Skeletal muscle cell (primary cell): ENCODE measurements at places on chromosomes 4 and X.

DNA sequence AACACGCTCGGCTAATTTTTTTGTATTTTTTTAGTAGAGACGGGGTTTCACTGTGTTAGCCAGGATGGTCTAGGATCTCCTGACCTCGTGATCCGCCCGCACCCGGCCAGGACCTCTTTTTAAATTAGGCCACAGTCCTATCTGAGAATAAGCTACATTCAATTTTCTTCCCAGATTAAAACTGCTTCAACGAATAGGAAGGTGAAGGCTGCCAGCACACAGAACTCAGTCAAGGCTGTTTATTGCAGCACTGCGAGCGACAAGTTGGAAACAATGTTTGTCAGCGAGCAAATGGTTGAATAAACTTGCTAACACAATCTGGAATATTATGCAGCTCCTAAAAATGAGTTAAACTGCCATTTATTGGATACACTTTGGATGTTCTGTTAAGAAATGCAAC is 1.9 kb downstream of the GRPEL1 start:
- no peak for DNase-seq

GRCh38 chrX:101682723-101683122 is 23.1 kb upstream of the ARMCX2 start:
- peak; percentile 43 for DNase-seq

- DNase-seq = no peak
These were observed 46.7 kb upstream of the POU4F2 start for GRCh38 chr4:146592019-146592418.

DNA sequence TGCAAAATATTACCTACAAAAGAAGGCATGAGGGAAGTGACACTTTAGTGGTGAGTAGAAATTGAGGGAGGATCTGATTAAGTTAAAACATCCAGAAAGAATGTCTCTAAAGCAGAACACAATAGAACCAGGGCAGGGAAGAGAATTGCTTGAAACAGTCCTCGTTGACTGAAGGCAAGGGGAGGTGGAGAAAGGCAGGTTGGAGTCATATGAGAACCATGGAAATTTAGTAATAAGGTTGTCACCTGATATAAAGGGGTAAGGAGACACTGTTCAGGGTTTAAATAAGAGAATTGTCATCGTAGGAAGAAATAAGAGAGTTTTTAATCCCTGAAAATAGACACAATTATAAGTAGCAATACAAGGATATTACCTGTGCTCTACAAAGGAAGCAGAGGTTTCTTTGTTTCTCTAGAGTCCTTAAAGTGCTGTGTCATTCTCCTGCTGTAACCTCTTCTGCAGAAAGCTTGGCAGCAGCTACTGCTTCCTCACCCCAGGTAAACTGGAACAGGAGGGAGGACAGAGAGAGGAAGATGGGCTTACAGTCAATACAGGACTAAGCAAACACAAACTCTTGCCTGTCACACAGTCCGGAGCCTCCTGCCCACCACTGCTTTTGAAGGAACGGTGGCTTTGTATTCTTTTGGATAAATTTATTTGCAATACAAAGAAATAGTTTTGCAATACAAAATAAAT is 258.4 kb downstream of the PPARGC1A start:
- DNase-seq = no peak

DNA sequence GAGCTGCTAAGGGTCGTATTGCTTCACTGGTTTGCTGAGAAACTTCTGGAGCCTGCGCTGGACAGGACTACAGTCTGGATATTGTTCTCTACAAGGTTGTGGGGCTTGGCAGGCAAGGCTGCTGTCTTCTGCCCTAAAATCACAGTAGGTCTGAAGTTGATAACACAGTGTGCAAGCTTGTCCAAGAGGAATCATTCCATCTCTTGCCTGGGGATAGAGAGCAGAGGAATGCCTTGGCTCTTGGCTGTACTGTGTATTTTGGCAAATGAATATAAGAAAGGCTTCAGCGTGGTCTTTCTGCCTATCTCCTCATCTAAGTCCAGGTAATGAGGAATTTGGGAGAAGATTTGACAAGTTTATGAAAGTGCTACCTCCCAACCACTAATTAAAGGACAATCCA is 9.4 kb upstream of the RASL11B start:
- no peak for DNase-seq

DNA sequence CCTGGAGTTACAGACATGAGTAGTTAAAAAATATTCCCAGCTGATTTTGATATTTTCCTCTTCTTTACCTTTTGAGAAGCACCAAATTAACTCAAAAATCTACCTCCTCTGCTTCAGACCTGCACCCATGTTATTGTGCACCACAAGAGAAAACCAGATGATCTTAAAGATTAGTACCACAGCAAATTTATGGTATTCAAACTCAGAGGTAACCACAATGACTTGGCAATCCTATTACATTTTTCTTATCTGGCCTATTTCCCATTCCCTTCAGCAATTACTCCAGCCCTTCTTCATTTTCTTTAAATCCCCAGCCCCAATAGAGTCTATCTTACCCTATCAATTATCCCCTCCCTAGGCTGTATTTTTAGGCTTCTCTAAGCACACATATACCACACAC is 535.1 kb downstream of the FAT4 start:
- peak; percentile 46 for DNase-seq

GRCh38 chr4:95411371-95412088 is 137.2 kb downstream of the UNC5C start:
- DNase-seq = no peak

GRCh38 chr4:80199004-80199560 is 1.8 kb downstream of the PRDM8 start:
- DNase-seq = no peak

DNA sequence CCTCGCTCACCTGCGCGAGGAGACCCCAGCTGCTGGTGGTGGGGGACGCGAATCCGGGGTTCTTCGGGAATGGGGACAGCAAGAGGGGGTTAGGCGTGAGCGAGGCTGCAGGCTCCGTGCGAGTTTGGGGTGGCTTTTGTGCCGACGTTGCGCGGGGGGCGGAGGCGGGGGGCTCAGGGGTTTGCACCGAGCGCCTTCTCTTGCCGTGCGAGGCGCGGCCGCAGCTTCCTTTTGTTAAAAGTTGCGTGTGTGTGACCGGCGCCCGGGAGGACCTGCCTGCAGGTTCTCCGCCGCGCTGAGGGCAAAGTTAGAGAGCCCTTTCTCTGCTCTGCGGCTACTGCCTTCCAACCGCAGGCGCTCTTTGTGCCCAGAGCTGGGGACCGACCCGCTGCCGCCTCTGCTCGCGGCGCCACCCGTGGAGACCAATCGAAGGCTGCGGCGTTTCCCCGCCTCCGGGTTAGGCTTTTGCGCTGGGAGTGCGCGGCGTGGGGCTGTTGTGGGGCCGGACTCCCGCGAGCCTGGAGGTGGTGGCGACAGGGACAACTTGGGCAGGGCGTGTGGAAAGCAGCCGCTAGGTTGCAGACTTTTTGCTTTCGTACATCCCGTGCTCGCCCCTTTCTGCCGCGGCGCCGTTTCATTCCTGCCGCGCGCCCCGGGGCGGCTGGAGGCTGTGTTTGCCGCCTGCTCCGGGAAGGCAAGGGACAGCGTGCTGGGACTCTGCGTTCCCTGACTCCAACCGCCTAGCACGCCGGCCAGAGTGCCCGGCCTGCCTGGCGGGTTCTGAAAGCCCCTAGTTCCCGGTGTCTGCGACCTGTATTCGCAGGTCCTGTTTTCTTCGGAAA is 716 bp downstream of the KIT start:
- DNase-seq = no peak

DNA sequence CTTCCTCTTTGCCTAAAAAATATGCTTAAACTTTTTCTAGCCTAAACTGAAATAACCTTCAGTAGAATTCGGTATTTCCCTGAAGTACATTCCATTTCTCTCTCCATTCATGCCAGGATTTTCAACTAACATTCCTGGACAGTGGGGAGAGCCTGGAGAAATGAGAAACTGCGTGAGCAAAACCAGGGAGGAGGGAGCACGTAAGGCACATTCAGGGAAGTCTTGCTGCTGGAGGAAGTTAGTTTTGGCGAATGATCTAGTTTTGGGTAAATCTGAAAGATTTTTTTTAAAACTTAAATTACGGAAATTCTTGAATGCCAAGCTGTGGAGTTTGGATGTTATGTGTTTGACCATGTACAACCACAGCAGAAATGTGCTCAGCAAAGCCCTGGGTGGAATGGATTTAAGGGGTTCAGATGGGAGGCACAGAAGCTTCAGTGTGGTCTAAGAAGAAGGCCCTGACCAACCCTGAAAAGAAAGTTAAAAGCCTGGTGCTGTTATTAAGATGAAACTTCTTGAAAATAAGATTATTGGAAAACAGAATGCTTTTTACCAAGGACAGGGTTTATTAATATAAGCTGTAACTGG is 347.8 kb downstream of the ANK2 start:
- peak; percentile 71 for DNase-seq

DNA sequence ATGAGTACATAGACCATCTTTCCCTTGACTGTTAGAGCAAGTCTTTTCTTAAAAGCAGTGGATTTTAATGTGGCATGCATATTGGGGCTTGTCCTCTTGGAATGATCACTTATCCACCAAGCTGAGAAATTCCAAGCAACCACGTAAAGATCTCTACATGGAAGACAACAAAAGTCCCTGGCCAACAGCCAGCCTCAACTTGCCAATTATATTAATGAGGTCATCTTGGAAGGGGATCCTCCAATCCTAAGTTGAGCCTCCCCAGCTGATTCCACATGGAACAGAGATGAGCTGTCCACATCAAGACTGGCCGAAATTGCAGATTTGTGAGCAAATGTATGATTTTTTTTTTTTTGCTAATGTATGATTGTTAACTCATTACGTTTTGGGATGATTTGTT is 20.6 kb upstream of the FTHL17 start:
- peak; percentile 12 for DNase-seq

DNA sequence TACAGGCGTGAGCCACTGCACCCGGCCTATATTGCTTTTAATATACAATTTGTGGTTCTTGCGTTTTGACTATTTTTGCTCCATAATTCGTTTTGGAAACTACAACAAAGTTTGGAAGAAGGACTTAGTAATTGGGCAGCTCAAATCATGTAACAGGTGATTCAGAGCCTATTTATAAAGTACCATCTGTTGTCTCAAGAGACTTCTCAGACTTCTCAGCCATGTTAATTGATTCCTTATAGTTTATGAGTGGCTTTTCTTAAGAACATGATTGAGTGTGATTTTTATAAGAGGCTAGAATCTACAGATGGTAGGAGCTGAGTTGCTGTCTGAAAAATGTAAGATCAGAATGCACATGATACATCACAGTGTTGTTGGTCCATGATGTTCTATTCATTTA is 240.2 kb downstream of the ADGRL3 start:
- no peak for DNase-seq

DNA sequence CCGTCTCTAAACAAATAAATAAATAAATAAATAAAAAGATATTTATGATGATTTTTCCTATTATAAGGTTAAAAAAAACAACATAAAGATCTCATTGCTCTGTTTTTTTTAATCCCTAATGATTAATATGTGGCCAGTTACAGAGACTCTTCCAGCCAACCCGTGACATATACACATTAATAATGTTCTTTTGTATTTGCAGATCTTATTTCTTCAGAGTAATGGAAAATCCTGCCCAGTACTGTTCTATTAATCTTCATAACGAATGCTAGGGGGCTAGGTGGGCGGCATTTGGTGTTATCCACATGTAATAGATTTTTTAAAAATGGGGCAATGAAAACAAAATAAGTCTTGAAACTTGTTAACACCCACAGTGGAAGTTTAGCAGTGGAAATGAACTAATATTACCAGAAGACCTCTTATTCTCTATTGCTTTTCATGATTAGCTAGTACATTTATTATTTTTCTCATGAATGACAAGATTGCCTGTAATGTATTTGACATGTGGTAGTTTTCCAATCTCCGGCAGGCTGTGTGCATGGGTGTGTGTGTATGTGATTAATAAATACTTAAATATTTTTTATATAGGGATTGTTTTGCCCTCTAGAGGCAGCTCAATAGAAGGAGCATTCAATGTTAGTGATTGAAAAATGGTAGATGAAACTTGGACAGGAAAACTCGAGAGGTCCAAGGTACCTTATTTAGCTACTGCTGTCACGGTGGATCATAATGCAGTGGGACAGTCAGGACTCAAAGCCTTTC is 457.4 kb downstream of the IL1RAPL1 start:
- no peak for DNase-seq

DNA sequence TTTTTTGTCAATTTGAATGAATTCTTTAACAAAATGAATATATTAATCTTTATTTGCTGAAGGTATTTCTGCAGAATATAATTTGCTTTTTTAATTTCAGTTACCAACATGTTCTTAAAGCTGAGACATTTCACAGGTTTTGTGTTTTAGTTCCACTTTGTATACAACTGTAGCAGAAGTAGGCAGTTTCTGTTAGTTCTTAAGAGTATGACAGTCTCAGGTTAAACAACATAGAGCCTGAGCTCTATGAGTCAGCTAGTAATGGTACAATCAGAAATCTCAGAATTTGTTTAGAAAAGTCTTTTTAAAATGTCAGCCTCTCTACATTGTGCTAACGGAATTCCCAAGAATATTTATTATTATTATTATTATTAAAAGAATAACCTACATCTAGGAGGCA is 50.4 kb downstream of the GSTCD start:
- no peak for DNase-seq

DNA sequence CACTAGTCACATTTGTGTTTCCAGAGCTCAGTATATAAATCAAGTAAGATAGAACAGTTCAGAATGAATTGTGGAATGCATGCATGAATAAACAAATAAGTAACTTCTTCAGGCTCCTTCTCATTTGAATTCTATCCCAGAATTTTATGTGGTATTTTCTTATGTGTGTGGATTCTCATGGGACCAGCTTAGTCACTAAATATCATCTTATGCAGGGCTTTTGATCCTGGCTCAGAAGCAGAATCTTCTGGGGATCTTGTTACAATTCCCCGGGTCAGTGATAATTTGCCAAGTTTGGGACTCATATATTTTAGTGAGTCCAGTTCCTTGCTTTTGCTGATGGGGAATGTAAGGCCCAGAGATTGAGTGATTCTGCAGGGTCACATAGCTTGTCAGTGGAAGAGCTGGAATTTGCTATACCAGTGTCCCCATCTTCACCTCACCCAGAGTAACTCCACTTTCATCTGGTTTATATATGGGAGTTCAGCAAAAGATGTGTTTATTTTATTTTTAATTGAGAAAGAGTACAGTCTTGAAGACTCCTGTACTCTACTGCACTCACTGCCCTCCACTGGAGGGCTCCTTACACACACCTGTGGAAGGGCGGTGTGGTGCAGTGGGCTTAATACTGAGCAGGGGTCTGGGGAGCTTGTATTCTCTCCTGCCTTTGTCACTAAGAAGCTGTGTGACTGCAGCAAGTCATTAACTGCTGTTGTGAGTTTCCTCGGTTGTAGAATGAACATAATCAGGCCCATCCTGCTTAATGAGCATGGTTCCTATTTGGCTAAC is 198.2 kb upstream of the CXorf66 start:
- no peak for DNase-seq
